ENCODE measurements at places on chromosomes 11 and 22.

DNA sequence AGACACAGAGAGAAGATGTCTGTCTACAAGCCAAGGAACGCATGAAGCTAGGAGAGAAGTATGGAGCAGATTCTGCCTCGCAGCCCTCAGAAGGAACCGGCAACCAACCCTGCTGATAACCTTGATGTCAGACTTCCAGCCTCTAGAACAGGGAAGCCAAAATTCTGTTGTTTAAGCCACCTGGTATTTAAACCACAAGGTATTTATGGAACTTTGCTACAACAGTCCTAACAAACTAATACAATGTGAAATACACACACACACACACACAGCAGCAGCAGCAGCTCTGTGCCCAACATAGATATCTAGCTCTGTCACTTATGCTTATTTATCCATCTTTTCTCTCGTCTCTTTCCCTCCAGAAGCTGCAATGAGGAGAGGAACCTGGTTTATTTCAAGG is 400.0 kb downstream of the ETS1 start:
- no peak for DNase-seq

- no peak for DNase-seq
These were observed 12.1 kb downstream of the GATD1 start for GRCh38 chr11:765025-765801.

GRCh38 chr11:68495220-68495729 is 34.7 kb downstream of the PPP6R3 start:
- no peak for DNase-seq

GRCh38 chr11:834371-835316 is 1.9 kb downstream of the CD151 start:
- DNase-seq: no peak

DNA sequence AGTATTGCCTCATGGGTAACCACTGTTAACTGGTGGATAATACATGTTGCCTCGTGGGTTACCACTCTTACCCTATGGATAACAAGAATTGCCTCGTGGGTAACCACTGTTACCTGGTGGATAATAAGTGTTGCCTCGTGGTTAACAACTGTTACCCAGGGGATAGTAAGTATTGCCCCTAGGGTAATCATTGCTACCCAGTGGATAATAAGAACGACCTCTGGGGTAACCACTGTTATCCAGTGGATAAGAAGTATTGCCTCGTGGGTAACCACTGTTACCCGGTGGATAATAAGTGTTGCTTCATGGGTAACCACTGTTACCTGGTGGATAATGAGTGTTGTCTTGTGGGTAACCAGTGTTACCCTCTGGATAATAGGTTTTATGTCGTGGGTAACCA is 28.1 kb upstream of the NXPE4 start:
- no peak for DNase-seq

GRCh38 chr11:79122759-79123158 is 318.1 kb downstream of the TENM4 start:
- no peak for DNase-seq

GRCh38 chr11:75279273-75279672 is 38.7 kb downstream of the TPBGL start:
- DNase-seq: no peak

- no peak for DNase-seq
These were observed at the start of gene CCDC188 for GRCh38 chr22:20150381-20151275. Gene CCDC188 (minus strand): TSS chr22:20151055. CDS start chr22:20150986, 69 bp downstream.

GRCh38 chr11:36657610-36658267 is 59.7 kb upstream of the RAG2 start:
- DNase-seq: no peak

Data from activated naive CD4-positive, alpha-beta T cell (primary cell).